ENCODE measurements at places on chromosomes 2 and 18.

DNA sequence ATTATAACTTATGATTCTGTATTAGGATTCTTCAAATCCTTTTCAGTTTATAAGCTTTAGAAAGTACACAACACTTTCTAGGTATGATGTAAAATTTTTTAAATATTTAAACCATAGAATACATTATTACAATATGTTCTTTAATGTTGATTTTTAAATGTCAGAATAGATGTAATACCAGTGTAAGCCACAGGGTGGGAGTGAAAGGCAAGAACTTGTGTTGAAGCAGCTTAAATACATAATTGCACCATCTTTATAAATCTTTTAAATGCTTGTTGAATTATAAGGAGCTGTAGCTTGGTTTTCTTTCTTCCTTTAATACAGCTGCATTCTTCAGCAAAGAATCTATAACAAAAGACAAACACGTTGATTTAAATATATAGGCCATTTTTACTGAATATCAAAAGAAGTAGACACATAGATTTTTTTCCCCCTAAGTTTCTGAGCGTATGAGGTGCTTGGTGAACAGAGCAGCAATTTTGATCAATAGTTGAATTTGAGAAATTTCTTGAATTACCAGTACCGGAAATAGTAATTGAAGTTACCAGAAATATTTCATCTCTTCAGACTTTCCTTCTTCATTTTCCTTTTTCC, 63.0 kb downstream of the TANK start:
- peak; percentile 5 for DNase-seq

- DNase-seq: no peak
These were observed 9.9 kb upstream of the SLC66A3 start for GRCh38 chr2:11145350-11145749.

DNA sequence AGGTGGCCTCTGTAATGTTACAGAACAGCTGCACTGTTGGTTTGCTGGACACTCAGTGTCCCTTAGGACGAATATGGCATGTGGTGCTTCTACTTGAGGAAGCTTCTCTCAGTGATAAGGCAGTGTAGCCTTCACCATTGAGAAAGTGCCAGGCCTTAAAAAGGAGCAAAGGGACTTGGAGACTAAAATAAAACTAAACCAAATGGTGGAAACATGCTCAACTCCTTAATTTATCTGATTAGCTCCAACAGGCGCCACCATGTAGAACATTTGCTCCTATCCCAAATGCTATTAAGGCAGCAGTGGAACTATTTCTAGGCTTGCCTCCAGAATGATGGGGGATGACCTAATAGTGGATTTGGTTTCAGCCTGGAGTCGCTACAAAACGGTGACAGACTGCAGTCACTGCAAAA, 77.5 kb upstream of the MYL1 start:
- no peak for DNase-seq

- no peak for DNase-seq
These were observed 19.1 kb downstream of the SEPTIN2 start for GRCh38 chr2:241334813-241335212.

- DNase-seq: peak; percentile 21
These were observed 2.8 kb upstream of the GAD1 start for GRCh38 chr2:170813611-170814532.

GRCh38 chr2:86783615-86784339, 6.9 kb downstream of the CD8A start:
- no peak for DNase-seq

DNA sequence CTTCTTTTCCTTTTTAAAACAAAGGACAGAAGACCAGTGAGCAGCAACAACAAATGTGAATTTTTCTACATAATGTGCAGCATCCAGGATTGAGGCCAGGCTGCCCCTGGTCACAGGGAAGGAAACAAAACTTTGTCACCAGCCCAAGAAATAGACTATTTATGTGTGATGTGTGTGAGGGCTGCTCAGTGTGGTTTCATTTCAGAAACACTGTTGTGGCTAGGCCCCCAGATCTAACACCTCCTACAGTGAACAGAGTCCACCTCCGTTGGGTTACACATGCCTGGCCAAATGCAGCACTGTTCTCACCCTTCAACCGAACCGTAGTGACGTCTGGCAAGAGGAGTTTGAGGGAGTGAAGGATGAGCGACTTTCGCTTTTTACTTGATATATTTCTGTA, 146.3 kb upstream of the RIOK3 start:
- DNase-seq: no peak

GRCh38 chr2:18299423-18300212, 260.8 kb downstream of the RDH14 start:
- DNase-seq: no peak

GRCh38 chr2:12507295-12507694, 209.4 kb upstream of the TRIB2 start:
- no peak for DNase-seq

GRCh38 chr2:45884126-45884525, 232.7 kb downstream of the PRKCE start:
- DNase-seq: no peak

DNA sequence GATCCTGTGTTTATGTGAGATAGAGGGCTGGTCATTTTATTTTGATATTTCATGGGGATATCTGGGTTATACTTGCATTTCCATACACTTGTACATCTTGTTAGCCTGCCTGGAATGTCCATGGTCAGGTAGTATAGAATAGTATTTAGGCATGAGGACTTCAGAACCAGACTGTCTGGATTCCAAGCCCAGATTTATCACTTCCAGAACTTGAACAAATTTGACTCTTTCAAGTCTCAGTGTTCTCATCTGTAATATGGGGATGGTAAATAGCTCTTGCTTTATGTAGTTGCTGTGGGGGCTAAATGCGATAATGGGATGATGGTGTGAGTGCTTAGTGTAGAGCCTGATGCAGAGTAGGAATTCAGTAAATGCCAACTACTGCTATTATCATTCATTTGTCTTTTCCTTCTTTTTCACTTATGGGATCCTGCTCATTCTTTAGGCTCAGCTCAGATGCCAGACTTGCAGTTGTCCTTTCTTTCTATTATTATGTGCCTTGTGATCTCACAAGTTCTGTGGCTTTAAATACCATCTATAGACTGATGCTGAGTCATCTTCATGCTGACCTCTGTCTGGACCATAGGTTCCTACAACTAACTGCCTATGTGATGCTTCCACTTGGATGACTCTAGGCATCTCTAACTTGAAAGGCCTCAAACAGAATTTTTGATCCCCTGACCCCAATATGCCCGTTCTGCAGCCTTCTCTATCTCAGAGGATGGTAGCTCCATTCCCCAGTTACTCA, 67.4 kb downstream of the POLE4 start:
- no peak for DNase-seq

DNA sequence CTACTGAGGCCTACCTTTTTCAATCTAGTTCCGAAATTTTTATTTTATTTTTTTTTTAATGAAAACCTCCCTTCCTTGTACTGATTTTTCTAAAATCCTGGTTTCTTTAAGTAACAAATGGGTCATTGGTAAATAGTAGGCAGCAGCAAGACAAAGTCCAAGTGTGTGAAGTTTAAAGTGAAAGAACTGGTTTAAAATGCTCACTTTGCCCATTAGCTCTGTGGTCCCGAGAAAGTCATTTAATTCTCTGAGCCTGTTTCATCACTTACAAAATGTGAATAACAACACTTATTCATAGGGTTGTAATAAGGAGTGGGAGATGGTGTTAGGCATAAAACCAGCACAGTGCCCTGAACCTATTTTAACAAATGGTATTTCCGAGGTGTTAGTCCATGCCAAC, 426.2 kb downstream of the ERBB4 start:
- no peak for DNase-seq

- DNase-seq: no peak
These were observed 7.2 kb downstream of the MTHFD2 start for GRCh38 chr2:74205596-74205995.

- DNase-seq: no peak
These were observed 36.4 kb downstream of the TWIST2 start for GRCh38 chr2:238884122-238884811.

DNA sequence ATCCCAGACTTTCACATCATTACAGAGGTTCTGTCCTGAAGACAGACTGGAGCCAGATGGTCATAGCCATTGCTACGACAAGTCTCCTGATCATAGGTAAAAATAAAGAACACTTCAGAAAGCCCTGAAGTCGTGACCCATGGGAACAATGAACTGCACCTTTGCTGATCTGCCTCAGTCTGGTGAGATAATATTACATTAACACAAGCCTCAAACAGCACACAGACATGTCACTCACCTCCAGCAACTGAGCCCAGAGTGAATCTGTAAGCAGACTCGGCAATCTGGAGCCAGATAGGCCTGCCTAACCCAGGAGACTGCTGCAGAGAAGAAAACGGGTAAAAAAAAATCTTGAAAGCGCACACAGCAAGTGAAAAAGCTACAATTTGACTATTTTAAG, 79.2 kb downstream of the SLC25A12 start:
- DNase-seq: no peak
